Skeletal muscle tissue (tissue), 5 donors: ENCODE measurements at places on chromosomes 1 and 21. TPM values are rescaled to one million over a fixed set of nuclear protein-coding genes. Genes with fewer than 3 reads are reported as not detected.

SH3GLB1 gene
- 57.9 TPM for total RNA-seq

LCE6A gene
- total RNA-seq, result not detected

AMY1B gene
- total RNA-seq, result not detected

PANK4 gene
- total RNA-seq, result 26.1 TPM

RHBDL2 gene
- 0.52 TPM for total RNA-seq

ECE1 gene
- 25.6 TPM for total RNA-seq

SLC45A3 gene
- total RNA-seq, result 2.1 TPM

OR2L8 gene
- total RNA-seq, result not detected

SYCP1 gene
- total RNA-seq, result not detected

KCNA2 gene
- 0.52 TPM for total RNA-seq

SHCBP1L gene
- under 0.01 TPM for total RNA-seq

CYP4Z1 gene
- 1.0 TPM for total RNA-seq

S100A5 gene
- total RNA-seq, result not detected

HNRNPCL4 gene
- not detected for total RNA-seq

MYOG gene
- 247 TPM for total RNA-seq

LHX8 gene
- total RNA-seq, result not detected

CELA2A gene
- not detected for total RNA-seq

TRNP1 gene
- under 0.01 TPM for total RNA-seq

KIF2C gene
- total RNA-seq, result 4.7 TPM

SGIP1 gene
- 0.52 TPM for total RNA-seq

LRRC8D gene
- total RNA-seq, result 4.7 TPM

C1orf87 gene
- total RNA-seq, result not detected

DPT gene
- total RNA-seq, result 74.6 TPM

KIF14 gene
- 1.0 TPM for total RNA-seq

PTTG1IP gene
- 98.1 TPM for total RNA-seq

RNF186 gene
- total RNA-seq, result not detected

TMEM82 gene
- total RNA-seq, result not detected

RXRG gene
- total RNA-seq, result 39.1 TPM

DNM3 gene
- 2.6 TPM for total RNA-seq

DOP1B gene
- 6.8 TPM for total RNA-seq

NCAM2 gene
- 6.8 TPM for total RNA-seq
